ENCODE measurements at places on chromosomes 1 and 21.

GRCh38 chr1:74340656-74341055 is 105.5 kb downstream of the TNNI3K start:
- DNase-seq, result no peak

DNA sequence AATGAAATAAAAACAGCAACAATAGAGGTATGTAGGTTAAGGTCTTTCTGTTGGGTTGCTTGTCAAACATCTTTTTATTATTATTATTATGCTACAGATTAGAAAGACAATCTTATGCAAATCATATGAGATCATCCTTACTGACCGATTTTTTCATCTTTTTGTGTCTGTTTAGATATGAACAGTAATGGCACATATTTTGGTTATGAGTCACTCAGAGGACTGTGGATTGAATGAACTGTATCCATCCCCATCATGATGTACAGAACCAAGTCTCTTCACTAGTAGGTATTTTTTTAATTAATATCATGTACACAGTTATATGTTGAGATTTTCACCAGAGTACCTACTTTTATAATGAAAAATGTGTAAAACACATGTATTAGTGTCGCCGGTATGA is 159.1 kb downstream of the CHRM3 start:
- no peak for DNase-seq

DNA sequence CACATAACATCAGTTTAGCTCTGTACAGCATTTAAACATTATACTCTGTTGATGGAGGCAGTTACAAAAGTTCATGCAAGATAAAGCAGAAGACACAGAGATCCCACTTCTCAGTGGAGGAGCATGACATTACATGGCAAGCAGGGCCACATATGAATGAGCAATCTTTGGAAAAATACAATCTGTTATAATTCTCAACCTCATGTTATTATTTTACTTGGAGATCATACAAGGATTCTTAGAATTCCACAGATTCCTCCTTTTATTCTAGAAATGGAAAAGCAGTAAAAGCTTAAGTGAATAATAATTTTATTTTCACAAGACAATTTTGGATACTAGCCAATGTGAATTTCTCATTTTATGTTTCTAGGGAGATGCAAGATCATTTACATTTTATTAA is 66.6 kb downstream of the IFI44 start:
- no peak for DNase-seq

- no peak for DNase-seq
Measured at GRCh38 chr1:109959974-109960744, 24.4 kb upstream of the AHCYL1 start.

- no peak for DNase-seq
Measured at GRCh38 chr1:45545019-45545493, 5.6 kb upstream of the AKR1A1 start.

DNA sequence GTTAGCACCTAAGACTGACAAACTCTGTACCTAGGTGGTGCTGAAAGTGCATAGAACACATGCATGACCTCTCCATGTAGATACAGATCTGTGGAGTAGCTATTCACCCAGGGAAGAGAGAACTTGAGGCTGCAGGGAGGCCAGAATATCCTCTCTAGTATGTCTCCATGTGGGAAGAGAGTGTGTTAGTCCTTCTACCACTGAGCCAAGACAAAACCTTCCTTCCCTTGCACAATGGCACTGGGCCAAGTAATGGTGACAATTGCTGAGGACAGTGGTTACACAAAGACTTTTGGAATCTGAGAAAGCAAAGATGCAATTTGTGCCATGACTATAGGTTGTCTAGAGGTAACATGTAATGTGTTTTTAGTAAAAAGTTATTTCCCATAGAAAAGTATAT is 52.3 kb downstream of the C1orf198 start:
- DNase-seq, result no peak

GRCh38 chr1:112337028-112337531 is 58.9 kb upstream of the CTTNBP2NL start:
- no peak for DNase-seq

GRCh38 chr1:55374801-55375616 is 159.8 kb upstream of the USP24 start:
- DNase-seq, result no peak

DNA sequence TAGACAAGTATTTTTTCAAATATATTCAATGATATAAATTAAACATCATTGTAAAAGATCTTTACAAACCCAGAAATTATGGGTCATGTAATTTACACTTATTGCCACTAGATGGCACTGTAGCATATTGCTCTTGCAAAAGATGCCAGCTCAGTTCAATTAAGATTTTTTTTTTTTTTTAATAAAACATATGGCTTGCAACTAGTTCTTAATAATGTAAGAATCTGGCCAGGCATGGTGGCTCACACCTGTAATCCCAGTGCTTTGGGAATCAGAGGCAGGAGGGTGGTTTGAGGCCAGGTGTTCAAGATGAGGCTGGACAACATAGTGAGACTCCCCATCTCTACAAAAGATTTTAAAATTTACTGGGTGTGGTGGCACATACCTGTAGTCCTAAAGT is 49.4 kb upstream of the DESI2 start:
- DNase-seq, result no peak

DNA sequence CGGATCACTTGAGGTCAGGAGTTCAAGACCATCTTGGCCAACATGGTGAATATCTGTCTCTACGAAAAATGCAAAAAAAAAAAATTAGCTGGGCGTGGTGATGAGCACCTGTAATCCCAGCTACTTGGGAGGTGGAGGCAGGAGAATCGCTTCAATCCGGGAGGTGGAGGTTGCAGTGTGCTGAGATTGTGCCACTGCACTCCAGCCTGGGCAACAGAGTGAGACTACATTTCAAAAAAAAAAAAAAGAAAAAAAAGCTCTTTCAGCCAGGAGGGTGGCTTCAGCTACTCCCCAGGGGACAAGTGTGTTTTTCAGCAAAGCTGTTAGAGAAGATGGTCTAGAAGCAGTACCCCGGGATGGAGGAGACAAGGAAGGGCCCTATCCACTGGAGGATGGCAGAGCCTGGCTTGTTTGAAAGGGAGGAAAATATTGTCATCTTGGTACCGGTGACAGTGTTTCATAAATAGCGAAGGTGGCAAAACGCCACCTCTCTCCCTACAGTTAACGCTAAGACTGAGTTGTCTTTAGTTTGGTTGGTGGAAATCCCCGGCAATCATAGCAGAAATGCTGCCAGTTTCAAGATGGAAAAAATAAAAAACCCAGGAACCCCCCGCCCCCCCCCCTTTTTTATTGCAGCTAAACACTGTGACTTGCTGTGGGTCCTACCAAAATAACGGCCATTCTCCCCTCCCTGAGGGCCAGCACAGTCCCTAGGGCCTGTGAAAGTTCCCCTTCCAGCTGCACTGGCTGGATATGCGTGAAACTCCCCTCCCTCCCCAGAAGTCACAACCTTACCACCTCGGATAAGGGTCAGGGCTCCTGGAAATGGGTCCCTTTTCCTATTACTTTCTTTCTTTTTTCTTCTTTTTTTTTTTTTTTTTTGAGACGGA is 3.5 kb downstream of the PIK3CD start:
- DNase-seq, result no peak

- no peak for DNase-seq
Measured at GRCh38 chr1:60428127-60428526, 354.6 kb upstream of the C1orf87 start.

GRCh38 chr1:202317941-202318925 is 23.5 kb downstream of the UBE2T start:
- no peak for DNase-seq

GRCh38 chr1:98482611-98483010 is 178.9 kb upstream of the SNX7 start:
- no peak for DNase-seq

DNA sequence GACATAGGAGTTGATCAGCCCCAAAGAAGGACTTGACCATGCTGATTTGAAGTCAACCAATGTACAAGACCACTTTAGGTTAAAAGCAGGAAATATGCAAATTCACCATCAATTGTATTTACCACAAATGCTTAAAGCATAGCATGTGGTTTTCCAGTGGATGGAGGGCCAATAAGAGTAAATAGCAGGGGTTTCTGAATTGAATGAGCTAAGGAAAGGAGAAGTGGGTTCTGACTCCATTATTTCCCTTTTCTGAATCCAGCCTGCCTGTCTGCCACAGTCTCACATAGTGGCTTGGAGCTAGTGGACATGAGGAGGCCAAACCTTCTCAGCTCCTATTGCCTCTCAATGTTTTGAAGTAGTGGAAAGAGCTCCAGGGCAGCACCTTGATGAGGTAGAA is 7.2 kb upstream of the TNFSF18 start:
- DNase-seq, result no peak

DNA sequence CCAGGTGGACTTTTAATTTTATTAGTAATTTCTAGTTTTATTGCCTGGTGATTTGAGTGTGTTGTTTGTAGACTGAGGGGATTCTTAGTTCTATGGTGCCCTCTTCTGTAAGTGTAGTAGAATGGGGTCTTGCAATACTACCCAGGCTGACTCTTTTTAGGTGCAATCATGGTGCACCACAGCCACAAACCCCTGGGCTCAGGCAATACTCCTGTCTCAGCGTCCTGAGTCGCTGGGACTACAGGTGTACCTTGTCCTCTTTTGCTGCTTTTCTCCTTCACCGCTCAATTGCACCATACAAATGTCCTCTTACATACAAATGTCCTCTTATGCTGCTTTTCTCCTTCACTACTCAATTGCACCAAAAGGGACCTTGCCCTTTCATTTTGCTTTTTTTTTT is 43.1 kb downstream of the SCP2 start:
- no peak for DNase-seq

DNA sequence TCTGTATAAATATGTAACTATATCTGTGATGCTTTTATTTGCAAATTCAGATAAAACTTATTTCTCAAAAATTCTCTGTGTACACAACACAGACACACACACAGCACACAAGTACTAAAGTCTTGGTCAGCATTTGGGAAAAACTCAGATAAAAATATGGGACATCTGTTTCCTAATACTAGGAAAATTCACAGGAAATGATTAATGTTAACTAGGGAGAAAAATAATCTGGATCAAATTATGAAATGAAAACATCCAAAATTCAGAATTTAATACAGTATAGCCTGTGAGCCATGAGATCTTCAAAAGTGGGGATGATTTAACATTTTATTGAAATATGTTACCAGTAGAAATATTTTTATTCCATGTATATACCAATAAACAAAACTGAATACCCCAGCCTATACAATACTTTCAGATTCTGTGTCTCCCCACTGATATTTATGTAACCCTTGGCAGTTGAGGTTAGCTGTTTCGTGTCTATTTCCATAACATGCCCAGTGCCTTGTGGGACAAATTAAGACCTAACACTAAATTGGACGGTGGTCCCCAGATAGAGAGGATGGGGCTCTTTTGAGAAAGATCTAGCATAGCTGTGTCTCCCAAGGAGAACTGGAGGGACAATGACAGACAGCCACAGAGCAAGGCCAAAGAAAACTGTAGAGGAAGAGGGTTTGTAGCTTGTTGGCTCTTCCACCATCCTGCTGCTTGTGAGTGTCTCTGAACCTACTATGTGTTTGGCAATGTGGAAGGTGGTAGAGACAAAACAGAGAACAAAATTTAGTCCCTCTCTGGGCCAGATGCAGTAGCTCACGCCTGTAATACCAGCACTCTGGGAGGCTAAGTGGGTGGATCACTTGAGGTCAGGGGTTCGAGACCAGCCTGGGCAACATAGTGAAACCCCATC is 47.2 kb downstream of the GNG12 start:
- DNase-seq, result no peak

GRCh38 chr1:208332774-208333126 is 88.6 kb upstream of the PLXNA2 start:
- no peak for DNase-seq

GRCh38 chr1:30043256-30043655 is 680.1 kb downstream of the MATN1 start:
- no peak for DNase-seq

- no peak for DNase-seq
Measured at GRCh38 chr1:222314839-222315238, 233.1 kb downstream of the HHIPL2 start.

GRCh38 chr1:219772265-219773036 is 155.9 kb downstream of the SLC30A10 start:
- DNase-seq, result no peak

- DNase-seq, result no peak
Measured at GRCh38 chr1:230465691-230466090, 39.6 kb upstream of the PGBD5 start.

- DNase-seq, result no peak
Measured at GRCh38 chr1:156852418-156852874, 6.5 kb downstream of the INSRR start.

- DNase-seq, result no peak
Measured at GRCh38 chr1:92095874-92096273, 15.7 kb downstream of the BTBD8 start.

- no peak for DNase-seq
Measured at GRCh38 chr21:31335957-31336738, 7.9 kb downstream of the TIAM1 start.

GRCh38 chr1:191279266-191279800 is 801.7 kb upstream of the BRINP3 start:
- no peak for DNase-seq

- DNase-seq, result no peak
Measured at GRCh38 chr1:148363439-148363810, 119.7 kb downstream of the PPIAL4G start.

GRCh38 chr1:162956922-162957321 is 95.9 kb upstream of the CCDC190 start:
- DNase-seq, result no peak
